D721Med (cell line): ENCODE measurements at places on chromosomes 1 and 21.
A peak's percentile ranks its signal among the peaks of the same experiment; 100 is the strongest.

DNA sequence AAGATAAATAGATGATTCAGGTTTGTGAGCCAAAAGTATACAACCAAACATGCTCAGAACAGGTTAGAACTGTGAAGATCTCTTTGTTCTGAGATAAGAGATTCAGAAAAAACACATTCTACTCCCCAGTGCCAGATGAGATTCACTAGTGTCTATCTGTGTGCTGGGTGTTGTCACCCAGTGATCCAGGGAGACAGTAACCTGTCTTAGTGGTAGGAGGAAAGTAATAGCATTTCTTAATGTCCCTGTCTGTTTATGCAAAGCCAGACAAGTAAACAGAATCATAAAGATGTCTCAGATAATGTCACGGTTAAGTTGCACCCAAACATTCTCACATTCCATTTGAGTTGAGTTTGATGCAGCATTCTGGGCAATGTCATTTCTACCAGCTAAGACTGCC is 18.9 kb upstream of the NKAIN1 start:
- DNase-seq = no peak

DNA sequence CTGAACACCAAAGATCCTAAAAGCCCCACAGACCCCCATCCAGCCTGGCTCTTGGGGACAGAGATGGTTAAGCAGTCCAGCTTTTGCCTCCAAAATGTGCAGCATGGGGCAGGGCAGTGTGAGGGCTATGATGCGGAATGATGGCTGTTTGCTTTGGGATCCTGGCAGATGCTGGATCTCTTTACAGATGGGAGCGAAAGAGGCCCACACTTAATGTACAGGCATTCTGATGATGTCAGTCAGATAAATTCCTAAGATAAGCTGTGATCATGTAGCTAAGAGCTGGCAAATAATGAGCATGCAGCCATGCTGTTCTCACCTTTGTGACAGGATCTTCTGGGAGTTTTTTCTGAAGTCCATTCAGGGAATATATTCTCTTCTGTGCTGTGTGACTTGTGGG is 17.6 kb upstream of the KCNQ4 start:
- DNase-seq = no peak

GRCh38 chr1:55088413-55088812 is 49.1 kb downstream of the PCSK9 start:
- DNase-seq = no peak

DNA sequence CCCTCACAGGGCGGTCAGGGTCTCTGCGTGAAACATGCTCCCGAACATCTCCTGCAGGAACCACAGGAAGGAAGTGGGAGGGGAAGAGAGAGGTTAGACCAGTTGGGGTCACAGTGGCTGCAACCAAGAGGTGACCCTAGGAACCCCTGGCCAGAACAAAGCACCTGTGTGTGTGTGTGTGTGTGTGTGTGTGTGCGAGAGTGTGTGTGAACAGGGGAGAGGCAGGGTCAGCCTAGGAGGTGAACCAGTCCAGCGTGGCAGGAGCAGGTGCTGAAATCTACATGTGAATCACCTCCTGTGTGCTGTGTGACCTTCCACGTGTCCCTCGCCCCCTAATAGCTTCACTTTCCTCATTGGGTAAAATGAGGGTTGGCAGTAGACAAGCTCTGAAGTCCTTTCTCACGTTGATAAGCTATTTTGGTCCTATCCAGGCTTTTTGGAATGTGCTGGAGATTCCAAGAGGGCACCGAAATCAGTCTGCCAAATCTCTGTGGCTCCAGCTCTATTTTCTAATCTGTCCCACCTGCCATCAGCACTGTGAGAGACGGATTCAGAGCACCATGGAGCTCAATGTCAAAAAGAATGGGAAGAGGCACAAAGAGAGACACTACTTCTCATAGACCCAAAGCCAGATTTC is 27.8 kb downstream of the SLC26A9 start:
- DNase-seq = no peak

GRCh38 chr1:165875171-165875570 is 47.8 kb downstream of the UCK2 start:
- no peak for DNase-seq

GRCh38 chr1:241611063-241611462 is 29.1 kb downstream of the CHML start:
- peak; percentile 20 for DNase-seq

DNA sequence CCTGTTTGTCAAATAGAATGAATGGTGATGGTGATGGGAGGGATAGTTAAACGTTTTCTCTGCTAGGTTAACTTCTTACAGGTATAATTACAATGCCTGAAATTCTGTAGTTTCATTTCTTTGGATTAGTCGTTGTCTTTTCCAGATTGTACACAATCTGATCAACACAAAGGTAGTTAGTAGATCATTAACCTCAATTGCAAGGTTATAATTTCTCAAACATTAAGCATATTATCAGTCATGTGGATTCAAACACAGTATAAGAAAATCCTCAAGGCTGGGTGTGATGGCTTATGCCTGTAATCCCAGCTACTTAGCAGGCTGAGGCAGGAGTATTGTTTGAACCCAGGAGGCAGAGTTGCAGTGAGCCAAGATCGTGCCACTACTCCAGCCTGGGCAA is 20.6 kb downstream of the SYNC start:
- no peak for DNase-seq

DNA sequence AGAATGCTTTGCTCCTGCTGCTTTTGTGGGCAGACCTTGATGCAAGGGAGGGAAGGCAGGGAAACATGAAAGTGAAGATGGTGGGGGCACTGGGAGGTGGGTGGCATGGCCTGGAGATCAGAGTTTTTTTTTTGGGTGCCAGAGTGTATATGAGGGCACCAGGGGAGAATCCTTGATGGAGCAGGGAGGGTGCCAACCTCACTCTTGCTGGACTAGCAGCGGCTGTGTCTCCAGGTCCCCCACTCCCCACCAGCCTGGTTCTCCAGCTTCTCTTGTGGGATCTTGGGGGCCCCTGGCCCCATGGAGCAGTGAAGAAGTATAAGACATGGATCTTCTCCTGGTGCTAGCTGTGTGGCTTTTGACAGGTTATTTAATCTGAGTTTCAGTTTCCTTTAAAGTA is 13.5 kb upstream of the PRELP start:
- no peak for DNase-seq
